Stimulated activated CD8-positive, alpha-beta memory T cell treated with anti-CD3 and anti-CD28 coated beads, Interleukin-2, amount 100 ng/mL, for 48 hours (primary cell): ENCODE measurements at places on chromosomes 5 and 9.

GRCh38 chr5:145158730-145159129 is 676.4 kb downstream of the PRELID2 start:
- DNase-seq = no peak

DNA sequence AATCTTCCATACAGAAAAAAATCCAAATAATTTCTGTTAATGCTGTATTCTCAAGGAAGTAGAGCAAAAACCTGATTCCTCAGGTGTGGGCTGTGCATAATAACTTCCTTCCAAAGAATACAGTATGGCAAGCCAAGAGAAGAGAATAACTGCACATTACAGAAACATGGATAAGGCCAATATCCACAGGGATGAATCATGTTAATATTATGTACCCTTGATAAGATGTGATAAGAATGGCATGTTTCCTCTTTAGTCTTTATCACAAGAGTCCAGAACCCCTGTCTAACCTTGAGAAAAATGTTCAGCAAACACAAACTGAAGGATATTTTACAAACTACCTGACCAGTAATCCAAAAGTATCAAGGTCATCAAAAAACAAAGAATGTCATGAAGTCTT is 795.8 kb downstream of the SEMA5A start:
- DNase-seq = no peak

DNA sequence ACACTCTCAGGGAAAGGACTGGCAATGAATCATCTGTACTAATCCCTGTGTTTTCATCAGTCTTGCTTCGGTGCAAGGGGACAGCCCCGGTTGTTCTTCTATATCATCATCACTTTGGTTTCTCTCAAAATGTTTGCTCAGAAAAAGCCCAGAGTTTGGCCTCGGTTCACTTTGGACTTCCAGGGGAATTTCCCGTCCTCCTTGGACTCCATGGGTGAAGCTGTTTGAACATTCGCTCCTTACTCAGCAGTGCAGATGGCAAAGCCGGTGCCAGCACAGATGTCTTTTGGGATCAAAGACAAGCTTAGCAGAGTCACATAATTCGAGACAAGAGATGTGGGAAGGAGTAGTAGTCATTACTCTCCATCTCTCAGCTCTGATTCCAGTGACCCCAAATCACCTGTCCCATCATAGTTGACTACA is 69.8 kb upstream of the TNFSF8 start:
- DNase-seq = no peak

DNA sequence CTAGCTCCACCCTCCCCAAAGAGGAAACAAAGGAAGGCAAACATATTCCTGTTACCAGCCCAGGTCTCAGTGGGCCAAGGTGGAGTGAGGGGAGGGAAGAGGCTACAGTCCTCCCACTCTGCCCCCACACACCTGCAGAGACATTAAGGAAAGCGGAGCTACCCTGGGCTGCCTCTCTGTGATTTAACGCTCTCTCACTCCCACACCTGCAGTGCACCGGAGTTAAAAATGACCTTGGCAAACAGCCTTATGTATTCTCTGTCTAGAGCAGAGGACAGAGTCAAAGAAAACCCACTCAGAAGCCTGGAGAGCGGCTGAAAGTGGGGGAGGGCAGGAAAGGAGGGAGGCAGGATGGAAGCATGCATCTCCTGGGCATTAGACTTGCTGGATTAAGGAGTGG is 32.7 kb downstream of the KCNIP1 start:
- DNase-seq = no peak

- no peak for DNase-seq
Observed at GRCh38 chr5:75192804-75193203, 43.9 kb downstream of the ANKRD31 start.

DNA sequence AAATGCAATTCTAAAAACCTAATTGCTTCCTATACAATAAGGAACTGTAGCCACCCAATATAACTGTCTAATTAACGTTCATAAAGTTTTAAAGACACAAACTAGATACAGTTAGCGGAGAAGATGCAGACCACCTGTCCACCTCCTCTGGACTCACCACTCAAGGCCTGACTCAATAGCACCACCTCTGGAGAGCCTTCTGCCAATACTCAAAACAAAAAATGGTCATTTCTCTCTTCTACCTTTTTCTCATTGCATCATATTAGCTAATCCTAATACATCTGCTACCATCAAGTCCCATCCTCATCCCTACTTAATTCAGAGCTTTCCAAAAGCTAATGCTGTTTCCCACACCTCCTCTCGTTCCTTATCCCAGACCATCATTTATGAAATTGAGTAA is 159.9 kb downstream of the MLLT3 start:
- DNase-seq = no peak

DNA sequence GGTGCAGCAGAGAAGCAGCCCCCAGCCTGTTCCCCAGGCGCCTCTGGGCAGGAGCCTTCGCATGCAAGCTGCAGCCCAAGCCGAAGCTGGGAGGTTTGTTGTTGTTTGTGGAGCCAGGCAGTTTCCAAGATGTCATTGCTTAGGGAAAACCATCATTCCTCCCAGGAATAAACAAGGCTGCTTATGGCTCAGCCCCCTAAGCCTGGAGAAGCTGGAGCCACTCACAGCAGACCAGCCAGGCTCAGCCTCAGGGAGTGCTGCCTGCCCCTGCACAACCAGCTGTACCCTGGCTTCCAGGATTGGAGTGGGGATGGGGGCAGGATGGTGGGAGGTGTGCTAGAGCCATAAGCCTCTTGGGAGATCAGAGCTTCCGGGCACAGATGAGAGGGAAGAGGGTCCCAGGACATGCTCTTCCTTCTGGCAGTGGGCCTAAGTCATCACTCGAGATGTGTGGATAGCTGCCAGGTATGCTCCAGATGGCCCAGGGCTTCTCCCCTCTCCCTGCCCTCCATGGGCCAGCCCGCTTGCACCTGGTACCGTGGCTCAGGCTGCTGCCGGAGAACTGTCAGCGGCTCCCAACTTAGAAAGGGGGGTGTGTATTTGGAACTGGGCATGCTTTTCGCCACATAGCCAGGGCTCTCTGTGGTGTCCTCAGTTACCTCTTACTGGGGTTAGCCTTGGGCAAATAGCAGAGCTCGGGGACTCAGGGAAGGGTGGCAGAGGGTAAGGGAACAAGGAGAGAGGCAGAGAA is 105.2 kb downstream of the RGS3 start:
- no peak for DNase-seq
